ENCODE measurements at places on chromosomes 1 and 21. TPM values are rescaled to one million over a fixed set of nuclear protein-coding genes. Genes with fewer than 3 reads are reported as not detected.

The CSF3R gene
- not detected for total RNA-seq

The CD34 gene
- total RNA-seq: not detected

The LRRC38 gene
- total RNA-seq: not detected

The CRYAA gene
- not detected for total RNA-seq

The HMCN1 gene
- total RNA-seq: 0.42 TPM

The ENSA gene
- 165 TPM for total RNA-seq

The TTC34 gene
- total RNA-seq: 0.02 TPM
